ENCODE measurements at places on chromosomes 4 and X.
A peak's percentile ranks its signal among the peaks of the same experiment; 100 is the strongest.

GRCh38 chr4:73103799-73104503 lies 34.4 kb upstream of the COX18 start:
- DNase-seq = no peak

DNA sequence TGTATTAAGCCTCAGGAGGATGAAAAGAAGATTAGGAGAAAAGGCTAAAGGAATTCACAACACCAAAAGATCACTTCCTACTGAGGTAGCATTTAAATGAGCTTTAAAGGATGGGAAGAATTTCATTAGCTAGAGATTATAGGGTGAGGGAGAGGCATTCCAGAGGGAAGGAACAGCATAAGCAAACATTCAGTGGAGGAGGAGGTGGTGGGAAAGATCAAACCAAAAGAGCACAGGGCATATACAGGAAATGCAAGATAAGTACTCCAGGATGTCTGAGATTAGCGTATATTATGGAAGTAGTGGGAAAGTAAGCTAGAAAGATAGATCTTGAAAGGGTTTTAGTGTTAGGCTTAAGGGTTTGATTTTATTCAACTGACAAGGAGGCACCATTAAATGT lies 84.8 kb downstream of the COL4A6 start:
- DNase-seq = no peak

DNA sequence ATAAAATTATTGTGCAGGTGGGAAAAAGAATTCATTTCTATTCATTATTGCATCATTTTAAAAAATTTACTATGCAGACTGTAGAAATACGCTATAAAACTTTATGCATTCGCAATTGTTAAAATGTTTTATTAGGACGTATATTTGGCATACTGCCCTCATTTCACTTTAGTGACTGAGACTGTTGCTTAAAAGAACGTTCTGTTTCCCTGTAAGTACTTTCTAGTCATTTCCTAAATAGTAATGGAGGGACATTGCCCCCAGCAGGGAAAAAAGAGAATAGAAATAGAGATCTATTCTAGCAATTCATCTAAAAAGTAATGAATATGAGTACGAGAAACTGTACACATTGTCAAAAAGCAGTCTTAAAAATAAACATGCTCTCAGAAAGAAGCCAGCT lies 1295.8 kb upstream of the TENM3 start:
- DNase-seq = no peak

DNA sequence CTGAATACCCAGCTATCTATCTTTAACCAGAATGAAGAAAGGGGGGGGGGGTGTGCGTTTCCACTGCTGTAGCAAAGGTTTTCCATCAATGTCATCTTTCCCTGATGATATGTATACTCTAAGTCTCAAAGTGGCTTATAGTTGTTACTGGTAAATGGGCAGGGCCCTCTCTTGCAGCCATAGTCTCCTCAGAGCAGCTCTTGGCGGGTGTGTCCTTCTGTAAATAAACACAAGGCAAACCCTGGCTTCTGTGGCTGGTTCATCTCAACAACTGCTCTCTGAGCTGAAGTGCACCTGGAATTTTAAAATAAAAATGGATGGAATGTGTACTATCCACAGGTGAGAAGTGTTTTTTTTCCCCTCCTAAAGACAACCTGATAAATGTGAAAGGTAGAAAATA lies 57.5 kb upstream of the SCML1 start:
- no peak for DNase-seq

DNA sequence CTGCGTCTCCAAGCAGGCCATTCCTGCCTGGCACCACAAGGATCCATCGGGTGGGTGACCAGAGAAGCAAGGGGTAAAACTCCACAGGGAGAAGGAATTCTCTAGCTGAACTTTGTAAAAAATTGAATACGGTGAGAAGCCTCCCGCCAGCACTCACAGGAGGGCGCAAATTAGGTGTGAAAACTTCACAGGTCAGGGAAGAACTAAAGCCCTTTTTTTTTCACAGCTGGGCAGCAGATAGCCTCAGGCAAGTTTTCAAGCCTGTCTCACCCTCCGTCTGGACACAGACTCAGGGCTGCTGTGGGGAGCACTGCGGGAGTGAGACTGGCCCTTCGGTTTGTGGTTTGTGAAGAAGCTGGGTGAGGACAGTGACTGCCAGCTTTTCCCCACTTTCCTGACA lies 224.1 kb upstream of the FGF16 start:
- no peak for DNase-seq

- DNase-seq = no peak
Observed at GRCh38 chr4:38872620-38873019, 5.0 kb downstream of the FAM114A1 start.

GRCh38 chrX:104749951-104750610 lies 184.1 kb downstream of the IL1RAPL2 start:
- DNase-seq = no peak

GRCh38 chrX:148574237-148574973 lies 74.0 kb downstream of the AFF2 start:
- DNase-seq = no peak

GRCh38 chr4:143186212-143186611 lies 1.5 kb downstream of the USP38 start:
- DNase-seq = no peak

- no peak for DNase-seq
Observed at GRCh38 chrX:98607739-98608138, 1724.0 kb downstream of the RPA4 start.

- no peak for DNase-seq
Observed at GRCh38 chr4:168183717-168184571, 91.6 kb downstream of the ANXA10 start.

DNA sequence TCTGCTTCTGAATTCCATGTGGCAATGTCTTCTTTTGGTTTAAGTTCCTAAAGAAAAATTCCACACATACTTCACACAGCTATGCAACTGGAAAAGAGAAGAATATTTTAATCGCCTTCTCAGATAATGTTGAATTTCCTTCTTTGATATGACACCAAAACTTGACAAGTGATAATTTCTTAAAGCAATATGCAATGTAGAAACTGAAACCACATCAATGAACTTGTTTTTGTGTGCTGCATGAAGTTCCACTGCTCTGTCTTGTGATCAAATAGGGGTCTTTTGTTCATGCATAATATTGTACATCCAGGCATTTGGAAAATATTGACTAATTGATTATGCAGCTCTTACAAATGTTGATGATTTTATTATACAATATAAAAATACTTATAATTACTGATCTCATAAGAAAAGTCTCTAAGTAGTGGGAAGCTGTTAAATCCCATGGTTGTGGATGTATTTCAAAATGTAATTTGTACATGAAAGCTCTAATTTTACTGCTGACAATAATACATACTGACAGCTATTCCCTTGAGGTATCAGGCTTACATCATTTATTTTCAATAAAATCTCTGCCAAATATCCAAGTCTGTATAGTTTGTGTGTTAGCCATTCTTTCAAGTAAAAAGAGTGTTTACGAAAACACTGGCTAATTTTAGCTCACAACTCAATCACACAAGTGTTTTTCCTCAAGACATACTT lies 56.5 kb downstream of the AGA start:
- DNase-seq = no peak

DNA sequence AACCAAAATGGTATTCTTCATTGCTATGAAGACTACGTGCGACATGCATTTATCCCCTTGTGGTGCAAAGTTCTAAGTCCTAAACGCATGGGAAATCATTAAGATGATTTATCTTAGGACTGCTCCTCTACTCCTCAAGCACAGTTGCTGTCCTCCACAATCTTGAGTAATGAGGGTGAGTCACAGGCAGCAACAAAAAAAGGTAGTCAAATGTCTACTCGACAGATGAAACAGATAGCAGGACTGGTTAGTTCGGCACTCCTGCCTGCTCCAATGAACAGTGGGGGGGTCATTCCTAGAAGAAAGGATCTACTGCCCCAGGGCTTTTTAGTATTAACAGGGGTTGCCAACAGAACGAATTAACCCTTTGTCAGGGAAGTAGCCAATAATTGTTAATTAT lies 233.7 kb upstream of the FGF13 start:
- DNase-seq = no peak

- no peak for DNase-seq
Observed at GRCh38 chrX:4706961-4707360, 993.5 kb upstream of the PRKX start.

- DNase-seq = no peak
Observed at GRCh38 chr4:41375561-41375960, 118.8 kb downstream of the UCHL1 start.

GRCh38 chr4:153522802-153523094 lies 56.6 kb downstream of the TMEM131L start:
- no peak for DNase-seq

DNA sequence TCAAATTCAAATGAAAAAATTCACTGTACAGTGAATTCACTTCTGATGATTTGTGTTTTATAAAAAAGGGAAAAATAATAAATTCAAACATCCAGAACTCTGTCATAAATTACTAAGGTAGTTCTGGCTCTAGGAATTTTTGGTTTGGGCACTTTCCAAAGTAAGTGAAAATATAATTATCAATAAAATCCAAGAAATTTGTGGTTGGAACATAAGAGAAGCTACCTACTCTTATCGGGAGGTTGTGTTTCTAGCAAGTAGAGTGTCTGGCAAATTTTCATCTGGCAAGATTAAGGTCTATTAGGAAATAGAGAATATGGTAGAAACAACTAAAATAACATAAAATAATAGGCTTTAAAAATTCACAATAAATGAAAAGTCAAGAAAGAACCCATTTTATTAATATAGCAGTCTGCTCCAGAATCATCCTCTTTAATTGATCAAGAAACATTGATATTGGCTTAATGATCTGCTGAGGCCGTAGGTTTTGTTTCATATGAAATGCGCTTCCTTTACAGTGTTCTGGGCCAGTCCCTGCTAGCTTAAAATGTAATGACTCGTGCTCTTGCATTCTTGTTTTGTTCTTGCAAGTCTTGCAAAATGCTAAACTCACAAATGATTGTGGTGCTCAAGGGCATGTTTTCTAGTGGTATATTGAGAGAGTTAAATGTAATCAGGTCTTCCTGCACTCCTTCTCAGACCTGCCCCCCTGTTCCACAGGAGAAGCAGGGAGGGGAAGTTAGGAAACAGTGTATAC lies 331.4 kb downstream of the RAPGEF2 start:
- no peak for DNase-seq

GRCh38 chr4:6647582-6648230 lies 7.2 kb downstream of the MRFAP1 start:
- no peak for DNase-seq

- no peak for DNase-seq
Observed at GRCh38 chrX:107718156-107718621, 57.4 kb downstream of the TSC22D3 start.

- no peak for DNase-seq
Observed at GRCh38 chr4:184370711-184371389, 103.5 kb downstream of the IRF2 start.

GRCh38 chr4:95546221-95546620 lies 2.6 kb downstream of the UNC5C start:
- no peak for DNase-seq

GRCh38 chrX:9164086-9164485 lies 130.2 kb upstream of the FAM9B start:
- DNase-seq = no peak

DNA sequence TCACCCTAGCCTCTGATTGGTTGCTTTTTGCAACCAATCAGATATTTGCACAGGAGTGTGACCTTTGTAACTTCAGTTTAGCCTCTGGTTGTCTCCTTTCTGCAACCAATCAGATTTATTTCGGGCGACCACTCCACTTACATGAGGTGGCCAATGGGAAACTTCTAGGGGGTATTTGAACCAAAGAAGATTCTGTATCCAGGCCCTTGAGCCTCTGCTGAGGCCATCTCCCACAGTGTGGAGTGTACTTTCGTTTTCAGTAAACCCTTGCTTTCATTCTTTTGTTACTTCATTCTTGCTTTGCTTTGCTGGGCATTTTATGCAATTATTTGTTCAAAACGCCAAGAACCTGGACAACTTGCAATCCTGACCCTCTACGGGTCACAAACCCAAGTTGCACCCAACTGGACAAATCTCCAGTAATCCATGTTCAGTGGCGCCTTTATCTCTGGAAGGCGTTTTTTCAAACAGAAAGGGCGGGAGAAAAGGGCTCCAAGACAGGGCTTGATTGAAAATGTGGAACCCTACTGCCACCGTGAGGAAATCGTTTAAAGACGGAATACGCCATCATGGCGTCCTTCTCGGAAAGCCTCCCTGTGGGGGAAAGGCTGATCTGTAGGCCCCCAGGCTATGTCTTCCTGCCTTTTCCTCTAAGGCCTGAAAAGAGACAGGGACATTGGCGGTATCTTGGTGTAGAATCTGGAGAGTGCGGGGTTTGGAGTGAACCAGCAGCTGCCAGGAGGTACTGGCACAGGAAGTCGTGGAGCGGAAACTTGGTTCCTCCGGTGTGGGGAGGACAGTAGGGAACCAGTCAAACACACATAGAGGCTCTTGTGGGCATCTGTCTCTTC lies 184.6 kb downstream of the OR13H1 start:
- peak; percentile 11 for DNase-seq

Data from esophagus squamous epithelium (tissue), 5 donors.